NCI-H1092 treated with DMSO at 0.1 percent for 48 hours (cell line): ENCODE measurements at places on chromosomes 16 and 17.

DNA sequence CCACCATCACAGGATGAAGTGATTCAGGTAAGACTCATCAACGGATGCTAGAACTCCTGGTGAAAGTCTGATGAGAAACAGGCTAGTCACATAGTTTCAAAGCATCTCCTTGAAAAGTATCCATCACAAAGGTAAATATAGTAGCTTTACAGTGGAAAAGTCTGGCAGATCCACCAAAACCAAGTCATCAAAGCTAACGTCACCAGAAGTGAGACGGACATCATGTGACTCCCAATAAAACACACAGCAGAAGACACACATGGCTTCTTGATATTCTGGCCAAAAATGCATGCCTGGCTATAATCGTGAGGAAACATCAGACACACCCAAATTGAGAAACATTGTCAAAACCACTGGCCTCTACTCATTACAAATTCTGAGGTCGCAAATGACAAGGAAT is 17.9 kb upstream of the TRPV3 start:
- no peak for DNase-seq

GRCh38 chr16:78579020-78579419 is 479.6 kb downstream of the WWOX start:
- DNase-seq: no peak

DNA sequence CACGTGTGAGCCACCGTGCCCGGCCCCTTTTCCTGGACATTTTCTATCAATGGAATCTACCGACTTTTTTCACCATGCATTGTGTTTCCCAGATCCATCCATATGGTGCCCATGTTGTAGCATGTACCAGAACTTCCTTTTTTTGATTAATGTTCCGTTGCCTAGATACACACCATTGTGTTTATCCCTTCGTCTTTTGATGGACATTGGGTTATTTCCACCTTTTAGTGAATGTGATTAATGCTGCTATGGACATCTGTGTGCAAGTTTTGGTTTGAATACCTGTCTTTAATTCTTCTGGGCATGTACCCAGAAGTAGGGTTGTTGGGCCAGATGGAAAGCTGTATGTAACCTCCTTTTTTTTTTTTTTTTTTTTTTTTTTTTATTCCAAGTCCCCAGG is 79.8 kb downstream of the NT5M start:
- DNase-seq: no peak

DNA sequence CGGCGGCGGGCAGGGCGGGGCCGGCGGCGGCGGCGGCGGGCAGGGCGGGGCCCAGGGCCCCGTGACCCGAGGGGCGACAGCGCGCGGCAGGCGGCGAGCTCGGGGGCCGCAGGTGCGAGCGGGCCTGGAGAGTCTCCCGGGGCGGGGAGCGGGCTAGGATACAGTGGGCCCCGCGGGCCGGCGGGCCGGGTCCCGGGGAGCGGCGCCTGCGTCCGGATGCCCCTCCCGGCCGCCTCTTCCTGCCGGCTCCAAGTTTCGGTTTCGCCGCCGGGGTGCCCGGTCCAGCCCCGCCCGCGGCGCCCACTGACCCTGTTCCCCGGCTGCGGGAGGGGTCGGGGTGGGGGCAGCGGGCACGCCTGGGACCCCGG is at the start of gene RNF213:
Gene RNF213, plus strand, starts transcription at position 62 of the 368 bp plus-strand sequence. CDS start 2,830 bp downstream, outside the sequence.
- DNase-seq: peak; percentile 17

- DNase-seq: peak; percentile 14
These were observed 22.6 kb downstream of the RNF213 start for GRCh38 chr17:80283116-80283852.

DNA sequence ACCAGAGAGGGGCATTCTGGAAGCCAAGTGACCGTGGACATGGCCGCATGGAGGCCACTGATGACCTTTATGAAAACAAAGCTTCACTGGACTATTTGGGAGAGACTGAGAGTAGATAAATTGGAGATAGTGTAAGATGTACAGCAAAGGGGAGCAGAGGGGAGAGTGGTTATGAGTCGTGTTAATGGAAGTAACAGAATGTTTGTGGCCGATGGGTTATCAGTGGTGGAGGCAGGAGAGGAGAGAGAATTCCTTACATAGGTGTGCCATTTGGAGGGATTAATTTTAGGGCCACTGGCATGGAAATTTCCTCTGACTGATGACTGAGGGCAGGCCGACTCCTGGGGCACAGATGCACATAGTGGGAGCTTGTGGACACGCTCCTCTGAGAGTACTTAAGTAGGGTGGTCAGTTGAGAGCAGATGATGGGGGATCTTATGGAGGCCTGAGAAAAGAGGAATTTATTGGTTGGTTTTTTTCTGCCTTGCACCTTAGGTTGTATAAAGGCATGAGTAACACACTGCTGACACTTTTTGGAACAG is 19.2 kb downstream of the PRPSAP2 start:
- no peak for DNase-seq

GRCh38 chr17:57627591-57627990 is 117.5 kb downstream of the CCDC182 start:
- no peak for DNase-seq

DNA sequence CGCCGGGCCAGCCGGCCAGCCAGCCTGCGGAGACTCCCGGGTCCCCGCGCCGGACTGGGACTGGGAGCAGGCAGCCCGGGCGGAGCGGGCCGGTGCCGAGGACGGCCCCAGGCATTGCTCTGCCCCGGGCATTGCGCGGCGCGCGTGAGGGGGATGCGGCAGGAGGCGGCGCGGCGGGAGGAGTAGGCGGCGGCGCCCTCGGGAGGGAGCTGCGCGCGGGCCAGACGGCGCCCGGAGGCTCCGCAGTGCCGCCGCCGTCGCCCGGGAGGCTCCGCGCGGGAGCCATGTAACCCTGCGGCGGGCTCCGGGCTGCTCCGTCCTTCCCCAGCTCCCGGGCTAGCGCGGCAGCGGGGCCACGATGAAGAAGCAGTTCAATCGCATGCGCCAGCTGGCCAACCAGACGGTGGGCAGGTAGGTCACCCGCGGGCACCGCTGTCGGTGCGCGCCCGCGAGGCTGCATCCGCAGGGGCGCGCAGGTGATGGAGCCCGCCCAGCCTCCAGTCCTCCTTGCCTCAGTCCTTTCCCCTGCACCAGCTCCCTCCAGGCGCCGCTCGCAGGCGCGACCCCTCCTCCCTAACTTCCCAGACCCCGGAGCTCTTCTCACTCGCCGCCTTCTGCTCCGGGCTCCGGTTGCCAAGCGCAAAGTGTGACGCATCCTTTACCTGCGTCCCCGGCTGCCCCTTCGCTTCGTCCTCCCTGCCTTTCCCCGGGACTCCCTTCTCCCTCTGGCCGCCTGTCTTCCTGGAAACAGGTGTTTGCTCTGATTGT is at the start of gene ARHGAP44:
Gene ARHGAP44, plus strand, starts transcription at position 18 of the 768 bp plus-strand sequence. Its CDS starts 341 bp downstream, at position 359.
- DNase-seq: peak; percentile 1

DNA sequence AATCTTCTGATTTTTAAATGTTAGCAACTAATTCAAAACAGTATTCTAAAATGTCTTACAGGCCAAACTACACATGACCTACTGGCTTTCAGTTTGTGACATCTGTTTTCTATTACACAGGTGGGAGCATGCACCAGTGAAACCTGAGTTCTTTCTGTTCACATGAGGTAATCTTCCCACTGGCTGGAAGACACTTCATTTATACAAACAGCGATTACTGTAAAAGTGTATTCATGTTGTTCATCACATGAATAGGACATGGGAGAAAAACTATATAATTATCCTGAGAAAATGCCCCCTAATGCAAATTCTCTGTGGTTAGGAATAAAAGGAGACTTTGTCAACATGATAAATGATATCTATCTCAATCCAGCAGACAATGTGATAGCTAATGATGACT is 11.1 kb upstream of the PIK3R5 start:
- DNase-seq: no peak

DNA sequence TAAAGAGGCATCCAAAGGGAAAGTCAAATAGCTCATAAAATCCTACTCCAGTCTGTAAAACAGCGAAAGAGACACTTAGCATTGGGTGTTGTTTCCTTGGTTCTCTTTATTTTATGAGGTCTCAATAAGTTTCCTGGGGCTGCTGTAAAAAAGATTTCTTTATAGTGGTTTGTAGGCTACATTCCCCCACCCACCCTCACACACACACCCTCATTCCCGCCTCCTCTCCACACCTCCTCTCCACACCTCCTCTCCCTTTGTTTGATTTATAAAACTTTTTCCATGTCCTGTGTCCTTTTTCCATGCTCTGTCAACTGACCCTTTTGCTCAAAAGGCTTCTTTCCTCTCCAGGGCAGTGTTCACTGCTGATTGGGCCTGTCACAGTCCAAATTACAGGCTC is 178.9 kb upstream of the SOX9 start:
- DNase-seq: no peak

DNA sequence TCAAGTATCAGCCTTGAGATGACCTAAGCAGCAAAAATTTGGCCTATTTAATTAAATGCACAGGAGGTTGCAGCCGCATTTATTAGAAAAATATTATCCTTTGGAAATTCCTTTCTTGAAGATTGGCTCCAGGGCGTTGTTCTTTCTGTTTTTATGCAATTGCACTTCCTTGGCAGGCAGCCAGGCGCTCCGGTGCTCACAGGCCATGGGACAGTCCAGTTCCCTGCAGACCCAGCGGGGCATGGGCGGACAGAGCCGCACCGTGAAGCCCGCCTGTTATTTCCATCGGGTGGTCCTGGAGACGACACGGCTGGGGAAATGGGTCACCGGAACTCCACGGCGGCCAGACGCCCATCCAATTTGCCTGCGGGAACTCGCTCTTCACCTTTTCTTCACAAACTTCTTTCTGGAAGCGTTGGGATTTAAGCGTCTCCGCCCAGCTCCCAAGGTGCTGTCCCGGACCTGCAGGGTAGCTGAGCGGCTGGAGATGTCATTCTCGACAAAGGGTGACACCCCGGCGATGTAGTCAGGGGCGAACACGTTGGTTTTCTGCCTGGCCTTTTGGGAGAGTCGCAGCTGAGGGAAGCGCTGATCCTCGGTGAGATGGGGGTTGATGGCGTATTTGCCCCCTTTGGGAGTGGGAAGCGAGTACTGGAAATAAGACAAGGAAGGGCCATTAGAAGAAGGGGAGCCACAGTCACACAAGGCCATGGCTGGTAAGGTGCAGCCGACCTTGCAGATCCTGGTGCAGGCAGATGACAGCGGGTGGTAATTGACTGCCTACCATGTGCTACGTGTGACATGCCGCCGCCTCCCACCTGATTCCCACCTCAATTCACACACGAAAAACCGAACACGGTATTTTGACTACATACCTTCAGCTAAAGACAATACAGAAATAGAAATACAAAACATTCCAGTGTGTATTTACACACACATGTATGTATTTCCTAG is 12.5 kb downstream of the NOB1 start:
- no peak for DNase-seq

GRCh38 chr17:33816036-33816435 is 439.0 kb upstream of the CCL2 start:
- DNase-seq: no peak

- no peak for DNase-seq
These were observed 36.6 kb upstream of the SMURF2 start for GRCh38 chr17:64698725-64699124.
